ENCODE measurements at places on chromosomes 1 and 21. TPM values are rescaled to one million over a fixed set of nuclear protein-coding genes. Genes with fewer than 3 reads are reported as not detected.

The CALML6 gene
- polyA plus RNA-seq, result not detected

The NOTCH2 gene
- 5.4 TPM for polyA plus RNA-seq

The HSF2BP gene
- polyA plus RNA-seq, result 0.40 TPM

The CD53 gene
- polyA plus RNA-seq, result 19.9 TPM

The SH2D5 gene
- 0.17 TPM for polyA plus RNA-seq

The MYBPHL gene
- polyA plus RNA-seq, result 0.98 TPM

The TNFSF4 gene
- 1.2 TPM for polyA plus RNA-seq

The CFHR1 gene
- polyA plus RNA-seq, result 1.0 TPM

The IRF6 gene
- polyA plus RNA-seq, result 9.8 TPM

The KRTAP19-3 gene
- not detected for polyA plus RNA-seq

The TMEM269 gene
- 0.03 TPM for polyA plus RNA-seq

The LRRC53 gene
- not detected for polyA plus RNA-seq

The TACSTD2 gene
- 1.2 TPM for polyA plus RNA-seq

The FCMR gene
- polyA plus RNA-seq, result 1.5 TPM

The TCEA3 gene
- polyA plus RNA-seq, result 51.8 TPM

The GJA9 gene
- not detected for polyA plus RNA-seq

The CTTNBP2NL gene
- 11.3 TPM for polyA plus RNA-seq

The ELAPOR1 gene
- 1.4 TPM for polyA plus RNA-seq

The VHLL gene
- polyA plus RNA-seq, result not detected

The ITLN1 gene
- polyA plus RNA-seq, result 4.1 TPM

The OR10J1 gene
- polyA plus RNA-seq, result not detected

The ANGPTL1 gene
- polyA plus RNA-seq, result 21.4 TPM

The TBX19 gene
- polyA plus RNA-seq, result 0.70 TPM

The FMO2 gene
- polyA plus RNA-seq, result 29.8 TPM
